ENCODE measurements at places on chromosomes 6 and 20.

- no peak for ATAC-seq
Measured at GRCh38 chr6:2732503-2733089, 18.1 kb downstream of the MYLK4 start.

DNA sequence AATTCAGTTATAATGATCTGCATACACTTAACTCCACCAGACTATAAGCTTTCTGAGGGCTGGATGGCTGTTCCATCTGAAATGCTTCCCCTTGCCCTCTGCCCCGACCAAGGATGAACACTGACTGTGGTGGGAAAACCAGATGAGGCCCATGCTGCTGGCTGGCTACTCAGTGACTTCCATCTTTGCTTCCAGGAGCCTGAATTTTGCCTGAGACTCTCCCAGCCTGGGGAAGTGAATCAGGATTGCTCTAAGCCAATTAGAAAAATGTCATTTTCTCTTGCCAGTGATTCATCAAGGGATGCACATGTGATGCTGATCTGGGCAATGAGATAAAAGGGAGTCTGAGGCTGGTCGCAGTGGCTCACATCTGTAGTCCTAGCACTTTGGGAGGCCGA lies 1.7 kb upstream of the TOMM34 start:
- ATAC-seq, result no peak

GRCh38 chr20:62723351-62723750 lies 14.7 kb downstream of the NTSR1 start:
- ATAC-seq, result no peak

DNA sequence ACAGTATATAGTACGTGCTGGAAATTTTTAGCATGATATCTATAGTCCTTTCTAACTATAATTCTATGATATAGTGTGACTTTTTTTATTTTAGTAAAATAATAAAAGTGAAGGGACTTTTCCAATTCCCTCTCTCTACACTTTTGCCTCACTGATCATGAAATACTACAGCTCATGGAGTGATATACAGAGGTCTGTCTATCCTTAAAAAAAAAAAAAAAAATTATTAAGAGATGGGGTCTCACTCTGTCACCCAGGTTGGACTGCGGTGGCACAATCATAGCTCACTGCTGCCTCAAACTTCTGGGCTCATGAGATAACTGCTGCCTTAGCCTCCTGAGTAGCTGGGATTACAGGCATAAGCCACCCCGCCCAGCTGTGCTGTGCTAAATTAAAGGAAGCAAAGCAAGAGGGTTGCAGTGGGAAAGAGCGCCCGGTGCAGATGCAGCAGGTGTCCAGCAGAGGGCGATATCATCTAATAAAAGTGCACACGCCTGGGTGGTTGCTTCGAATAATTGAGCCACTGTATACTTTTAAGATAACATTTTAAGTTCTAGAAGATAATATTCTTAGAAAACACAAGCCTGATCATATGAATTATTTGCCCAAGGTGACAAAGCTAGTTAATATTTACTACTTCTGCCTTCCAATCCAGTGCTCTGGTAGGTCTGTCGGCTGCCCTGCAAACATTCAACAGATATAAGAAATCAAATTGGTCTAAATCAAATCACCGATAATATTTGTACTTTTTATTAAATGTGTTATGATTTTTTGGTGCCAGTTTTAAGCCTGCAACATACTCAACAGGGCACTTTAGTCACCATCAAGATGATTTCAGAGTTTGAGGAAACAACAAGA lies 94.9 kb upstream of the NT5E start:
- peak; percentile 58 for ATAC-seq

GRCh38 chr6:166739976-166740318 lies 112.9 kb upstream of the RPS6KA2 start:
- ATAC-seq, result no peak

- ATAC-seq, result no peak
Measured at GRCh38 chr6:116088946-116089345, 11.7 kb upstream of the NT5DC1 start.

GRCh38 chr6:84399003-84399402 lies 171.6 kb upstream of the CEP162 start:
- ATAC-seq, result no peak

Data from activated CD4-positive, CD25-positive, alpha-beta regulatory T cell treated with anti-CD3 and anti-CD28 coated beads, Interleukin-2, amount 50 U/mL, for 24 hours (primary cell).